NCI-H187 treated with DMSO at 0.1 percent for 48 hours (cell line): ENCODE measurements at places on chromosomes 11 and 22.

DNA sequence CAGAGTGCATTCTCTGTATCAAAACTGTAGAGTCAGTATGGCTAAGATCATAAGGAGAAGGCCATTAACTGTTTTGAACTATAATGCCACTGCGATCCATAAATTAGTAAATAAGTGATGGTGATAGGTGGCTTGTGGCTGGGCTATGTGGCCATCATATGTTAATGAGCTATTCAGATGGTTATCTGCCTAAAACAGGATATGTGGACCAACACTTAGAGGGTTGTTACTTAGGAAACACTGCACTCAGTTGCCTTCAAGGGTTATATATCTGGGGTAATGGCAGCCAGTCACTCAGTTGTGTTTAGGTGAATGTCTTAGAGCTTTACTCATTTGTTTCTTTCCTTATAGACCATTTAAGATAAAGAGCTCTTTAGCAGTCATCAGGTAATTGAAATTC, 66.0 kb downstream of the PPP2R1B start:
- DNase-seq, result no peak

DNA sequence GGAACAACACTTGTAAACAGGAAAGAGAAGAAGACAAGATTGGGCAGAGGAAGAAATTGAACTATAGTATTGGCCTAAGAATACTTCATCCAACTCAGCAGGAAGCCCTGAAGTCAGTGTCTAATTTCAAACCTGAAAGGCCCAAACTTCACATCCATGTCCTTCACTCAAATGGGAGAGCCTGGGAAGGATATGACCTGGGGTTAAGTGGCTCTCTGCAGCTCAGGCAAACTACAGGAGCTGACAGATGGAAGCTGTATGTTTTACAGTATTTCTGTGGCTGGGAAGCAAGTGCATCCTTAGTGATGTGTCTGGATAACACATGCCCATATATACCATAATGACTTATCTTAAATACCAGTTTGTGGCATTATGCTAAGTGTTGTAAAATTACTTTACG, 196.2 kb downstream of the SOX6 start:
- DNase-seq, result no peak

DNA sequence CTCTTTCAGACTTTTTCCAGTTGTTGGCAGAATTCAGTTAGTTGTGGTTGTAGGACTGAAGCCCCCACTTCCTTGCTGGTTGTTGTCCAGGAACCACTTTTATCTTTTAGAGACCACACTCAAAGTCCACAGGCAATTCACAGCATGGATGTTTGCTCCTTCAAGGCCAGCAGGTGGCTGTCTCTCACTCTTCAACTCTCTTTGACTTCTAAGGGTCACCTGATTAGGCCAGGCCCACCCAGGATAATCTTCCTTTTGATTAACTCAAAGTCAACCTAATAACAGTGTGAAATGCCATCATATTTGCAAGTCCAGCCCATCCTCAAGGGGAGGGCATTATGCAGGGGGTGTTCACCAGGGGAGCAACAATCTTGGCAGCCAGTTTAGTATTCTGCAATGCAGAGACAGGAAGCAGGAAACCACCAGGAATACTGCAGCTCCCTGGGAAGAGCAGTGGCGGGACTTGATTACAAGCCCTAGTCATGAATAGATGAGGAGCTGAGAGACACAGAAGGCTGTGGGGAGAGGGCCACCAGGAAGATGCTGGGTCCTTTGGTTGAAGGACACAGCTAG, 52.4 kb downstream of the LRRC74B start:
- no peak for DNase-seq

- DNase-seq, result no peak
These were observed 726.7 kb downstream of the METTL15 start for GRCh38 chr11:28834877-28835276.

GRCh38 chr11:108324587-108324986, 101.7 kb downstream of the ATM start:
- no peak for DNase-seq

- DNase-seq, result no peak
These were observed 1.8 kb downstream of the ARRB1 start for GRCh38 chr11:75349521-75350116.

DNA sequence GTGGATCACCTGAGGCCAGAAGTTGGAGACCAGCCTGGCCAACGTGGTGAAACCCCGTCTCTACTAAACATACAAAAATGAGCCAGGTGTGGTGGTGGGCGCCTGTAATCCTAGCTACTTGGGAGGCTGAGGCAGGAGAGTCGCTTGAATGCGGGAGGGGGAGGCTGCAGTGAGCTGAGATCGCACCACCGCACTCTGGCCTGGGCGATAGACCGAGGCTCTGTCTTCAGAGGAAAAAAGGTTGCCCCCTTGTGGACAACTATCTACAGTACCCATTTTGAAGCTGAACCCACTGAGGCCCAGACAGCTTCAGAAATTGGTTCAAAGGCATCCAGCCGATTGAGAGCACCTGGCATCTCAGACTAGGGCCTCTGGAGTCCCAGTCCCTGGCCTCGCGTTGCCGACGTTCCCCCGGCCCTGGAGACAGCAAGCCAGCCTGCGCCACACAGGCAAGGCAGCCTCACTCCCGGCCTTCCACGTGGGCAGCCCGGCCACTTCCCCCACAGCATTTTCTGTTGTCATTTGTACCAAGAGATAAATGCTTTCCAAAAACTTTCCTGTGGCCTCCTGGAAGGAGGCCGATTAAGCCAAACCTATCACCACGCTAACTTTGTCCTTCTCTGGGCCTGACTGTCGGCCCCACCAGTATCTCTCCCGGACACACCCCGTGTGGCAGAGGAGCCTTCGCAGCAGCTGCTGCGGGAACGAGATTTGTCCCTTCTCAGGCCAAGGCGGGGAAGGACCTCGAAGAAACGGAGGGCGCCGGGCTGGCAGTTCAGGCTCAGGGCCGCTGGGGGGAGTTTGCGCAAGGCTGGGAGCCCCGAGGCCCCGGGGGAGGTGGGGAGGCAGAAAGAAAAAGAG, 82.8 kb downstream of the FLI1 start:
- no peak for DNase-seq

GRCh38 chr11:95725196-95725595, 64.4 kb downstream of the FAM76B start:
- DNase-seq, result no peak

GRCh38 chr11:14261066-14261465, 97.9 kb downstream of the RRAS2 start:
- DNase-seq, result no peak

GRCh38 chr11:46612326-46612725, 4.7 kb downstream of the HARBI1 start:
- no peak for DNase-seq
